Right atrium auricular region (tissue), 2 donors: ENCODE measurements at places on chromosomes 7 and 10. TPM values are rescaled to one million over a fixed set of nuclear protein-coding genes. Genes with fewer than 3 reads are reported as not detected.

- no peaks in the 10 kb centered on the region for H3K4me1 ChIP-seq
- no peak overlapping the region for H3K4me3 ChIP-seq
- H3K27me3 ChIP-seq, result no peaks in the 10 kb centered on the region
Observed at GRCh38 chr7:30831227-30831626, 60.0 kb downstream of the MINDY4 start.

DNA sequence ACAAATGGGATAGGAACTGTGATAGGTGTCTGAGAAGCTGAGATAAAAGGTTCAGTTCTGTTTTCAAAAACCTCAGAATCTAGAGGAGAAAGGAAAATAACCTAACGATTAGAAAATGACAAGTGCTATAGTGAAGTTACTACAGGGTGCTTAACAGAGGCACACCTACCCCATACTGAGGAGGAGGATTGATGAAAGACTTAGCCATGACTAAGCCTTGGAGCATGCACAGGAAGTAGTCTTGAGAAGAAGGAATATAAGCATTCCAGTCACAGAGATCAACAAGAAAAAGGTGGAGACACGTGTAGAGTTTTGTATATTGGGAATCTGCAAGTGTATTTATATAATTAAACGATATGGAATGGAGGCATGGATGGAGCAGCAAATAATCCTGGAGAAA lies 1225.5 kb upstream of the CELF2 start:
- no peak overlapping the region for H3K27ac ChIP-seq
- H3K4me3 ChIP-seq, result no peak overlapping the region
- DNase-seq, result no peak
- H3K36me3 ChIP-seq, result no peaks in the 10 kb centered on the region
- no peaks in the 10 kb centered on the region for H3K4me1 ChIP-seq

- H3K4me3 ChIP-seq, result no peak overlapping the region
- H3K36me3 ChIP-seq, result peaks cover 35% of the 10 kb centered on the region
- H3K4me1 ChIP-seq, result peaks cover 17% of the 10 kb centered on the region
Observed at GRCh38 chr7:100572281-100572948, 1.3 kb downstream of the SAP25 start.

GRCh38 chr10:43623351-43623750 lies 17.1 kb downstream of the ZNF485 start:
- H3K36me3 ChIP-seq, result no peaks in the 10 kb centered on the region
- H3K27me3 ChIP-seq, result no peaks in the 10 kb centered on the region
- DNase-seq, result no peak
- H3K4me1 ChIP-seq, result no peaks in the 10 kb centered on the region

GRCh38 chr7:84484502-84485079 lies 290.0 kb upstream of the SEMA3A start:
- DNase-seq, result no peak
- H3K4me3 ChIP-seq, result no peak overlapping the region
- no peaks in the 10 kb centered on the region for H3K27me3 ChIP-seq
- H3K4me1 ChIP-seq, result no peaks in the 10 kb centered on the region
- H3K36me3 ChIP-seq, result no peaks in the 10 kb centered on the region

The PPP1R17 gene
- total RNA-seq, result not detected
